Globus pallidus (tissue), 1 donor: ENCODE measurements at places on chromosomes 3 and 15.

- DNase-seq: no peak
Measured at GRCh38 chr3:184227481-184227935, 1.9 kb upstream of the VWA5B2 start.

GRCh38 chr3:119781330-119782198 lies at the start of gene NR1I2:
TSS of gene NR1I2 (plus strand) at chr3:119782101.
- DNase-seq: no peak

- no peak for DNase-seq
Measured at GRCh38 chr3:13011573-13012220, 61.5 kb downstream of the IQSEC1 start.

- DNase-seq: no peak
Measured at GRCh38 chr15:100131321-100132224, 210.2 kb downstream of the ADAMTS17 start.

- DNase-seq: no peak
Measured at GRCh38 chr3:14082108-14082657, 42.5 kb downstream of the CHCHD4 start.

- DNase-seq: no peak
Measured at GRCh38 chr15:99486371-99487336, 79.1 kb upstream of the MEF2A start.

- no peak for DNase-seq
Measured at GRCh38 chr15:61070111-61070901, 158.8 kb downstream of the RORA start.

DNA sequence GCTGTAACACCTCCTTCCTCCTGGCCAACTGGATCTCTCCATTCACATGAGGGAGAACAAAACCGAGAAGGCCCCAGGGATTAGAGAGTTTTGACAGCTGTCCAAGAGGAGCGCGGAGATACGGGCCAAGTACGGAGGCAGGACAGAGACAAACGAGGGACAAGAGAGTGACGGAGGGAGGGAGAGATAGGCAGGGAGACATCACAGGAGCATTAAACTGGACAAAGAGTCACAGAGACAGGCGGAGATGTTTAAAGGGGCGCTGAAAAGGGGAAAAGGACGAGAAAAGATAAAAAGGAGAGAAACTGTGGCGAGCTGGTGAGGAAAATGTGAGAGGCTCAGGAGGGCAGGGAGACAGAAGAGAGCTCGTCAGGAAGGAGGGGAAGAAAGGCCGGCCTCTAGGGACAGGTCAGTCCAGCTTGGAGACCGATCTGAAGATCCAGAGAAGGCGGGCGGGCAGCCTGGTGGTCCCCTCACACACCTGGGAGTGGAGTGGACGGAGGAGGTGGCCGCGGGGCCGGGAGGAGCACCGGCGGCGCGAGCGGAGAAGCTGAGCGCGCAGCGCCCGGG lies 40.5 kb upstream of the ROPN1 start:
- DNase-seq: peak; percentile 57

- DNase-seq: peak; percentile 54
Measured at GRCh38 chr15:68644083-68644904, 65.5 kb downstream of the CORO2B start.

DNA sequence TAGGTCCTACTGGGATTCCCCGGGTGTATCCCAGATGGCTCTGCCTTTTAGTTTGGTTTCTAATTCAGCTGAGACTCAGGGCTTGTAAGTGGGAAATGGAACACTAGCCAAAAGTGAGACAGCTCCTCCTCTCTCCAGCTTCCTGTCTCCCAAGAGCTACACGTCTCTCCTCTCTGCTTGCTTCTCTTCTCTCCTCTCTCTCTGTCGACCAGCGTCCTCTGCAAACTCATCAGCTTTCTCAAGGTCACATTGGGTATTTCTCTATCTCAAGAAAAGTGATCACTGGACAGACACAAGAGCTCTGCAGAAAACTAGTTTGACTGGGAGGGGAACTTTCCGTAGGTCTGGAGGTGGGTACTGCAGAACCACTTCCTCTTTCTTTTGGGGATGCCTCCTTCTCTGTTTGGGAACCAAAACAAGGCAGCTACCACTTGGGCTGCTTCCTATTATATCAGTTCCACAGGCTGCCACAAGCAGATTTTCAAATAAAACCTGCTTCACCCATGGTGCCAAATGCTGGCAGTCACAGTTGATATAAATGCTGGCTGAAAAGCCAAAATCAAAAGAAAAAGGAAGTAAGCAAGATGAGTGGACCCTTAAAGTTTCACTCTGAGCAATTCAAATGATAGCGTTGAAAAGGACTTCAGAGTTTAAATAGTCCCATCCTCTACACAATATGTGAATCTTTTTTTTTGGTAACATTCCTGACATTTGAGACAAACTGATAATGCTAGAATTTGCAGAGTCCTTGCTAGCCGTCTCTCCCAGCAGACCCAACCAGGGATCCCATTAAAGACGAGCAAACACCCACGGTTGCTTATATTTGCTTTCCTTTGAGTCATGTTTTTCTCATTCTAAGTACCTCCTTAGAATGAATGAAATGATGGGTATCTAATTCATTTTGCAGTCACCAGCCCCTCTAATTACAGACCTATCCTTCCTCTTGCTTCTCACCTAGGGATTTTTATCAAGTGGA lies 7.2 kb upstream of the DYNC1LI1 start:
- peak; percentile 57 for DNase-seq

- DNase-seq: no peak
Measured at GRCh38 chr3:71563827-71564226, 19.7 kb downstream of the FOXP1 start.

DNA sequence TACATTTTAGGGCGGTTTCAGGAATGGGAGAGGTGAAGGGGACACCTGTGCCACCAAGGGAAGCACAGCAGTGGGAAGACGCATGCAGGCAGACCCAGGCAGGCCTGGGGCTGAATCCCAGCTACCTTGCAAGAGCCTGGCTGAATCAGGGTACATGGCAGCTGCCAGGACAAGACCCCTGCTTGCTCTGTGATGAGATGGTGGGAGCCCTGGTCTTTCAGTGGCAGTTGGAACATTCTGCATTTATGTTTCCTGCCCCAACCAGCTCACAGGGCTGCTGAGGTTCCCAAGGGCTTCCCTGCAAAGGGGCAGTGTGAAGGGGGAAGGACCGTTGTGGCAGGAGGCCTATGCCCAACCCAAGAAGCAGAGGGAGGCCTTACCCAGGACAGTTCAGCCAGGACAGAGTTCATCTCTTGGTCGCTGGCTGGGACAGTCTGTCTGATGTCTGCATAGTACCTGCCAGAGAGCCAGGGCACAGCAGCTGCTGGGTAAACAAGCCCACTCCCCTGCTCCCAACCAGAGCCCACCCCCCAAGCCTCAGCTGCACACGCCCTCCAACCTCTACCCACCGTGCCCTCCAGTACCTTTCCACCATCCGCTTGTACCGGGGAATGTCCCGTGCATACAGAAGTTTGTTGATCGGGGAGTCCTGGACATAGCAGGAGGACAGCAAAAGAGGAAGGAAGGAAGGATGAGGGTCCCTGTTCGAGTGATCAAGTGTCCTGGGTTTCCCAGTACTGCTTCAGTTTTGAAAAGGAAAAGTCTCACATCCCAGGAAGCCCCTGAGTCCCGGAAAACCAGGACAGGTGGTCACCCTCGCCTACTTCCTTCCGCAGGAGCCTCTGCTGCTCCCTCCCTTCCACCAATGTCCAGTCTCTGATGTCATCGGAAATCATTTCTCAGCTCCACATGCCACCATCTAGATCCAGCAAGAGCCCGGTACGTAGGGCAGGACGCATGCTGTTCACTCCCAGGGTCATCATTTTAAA lies 23.1 kb downstream of the PLXNB1 start:
- no peak for DNase-seq

DNA sequence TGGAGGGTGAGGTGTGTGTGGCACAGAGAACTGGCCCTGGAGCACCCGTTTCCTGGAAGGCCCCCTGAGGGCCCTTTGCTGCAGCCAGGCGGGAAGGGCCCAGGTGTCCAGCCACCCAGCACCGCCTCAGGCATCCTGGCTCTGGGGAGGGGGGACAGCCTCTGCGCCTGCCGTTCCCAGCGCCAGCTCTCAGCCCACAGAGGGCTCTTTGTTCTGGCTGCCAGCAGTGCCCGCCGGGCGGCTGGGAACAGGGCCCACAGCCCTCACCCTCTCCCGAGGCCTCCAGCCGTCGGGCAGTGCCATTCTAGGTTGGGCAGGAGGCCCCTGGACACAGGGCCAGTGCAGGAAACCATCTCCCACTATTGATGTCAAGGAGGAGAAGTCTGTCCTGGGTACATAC lies 8.3 kb downstream of the SLC38A3 start:
- DNase-seq: peak; percentile 96

GRCh38 chr3:60803216-60804173 lies 447.8 kb downstream of the FHIT start:
- peak; percentile 59 for DNase-seq

- DNase-seq: no peak
Measured at GRCh38 chr3:20421-20820, 176.1 kb upstream of the CHL1 start.

GRCh38 chr3:158085358-158085757 lies 20.9 kb downstream of the SHOX2 start:
- no peak for DNase-seq

GRCh38 chr3:55969634-55970033 lies 482.5 kb upstream of the WNT5A start:
- DNase-seq: no peak

DNA sequence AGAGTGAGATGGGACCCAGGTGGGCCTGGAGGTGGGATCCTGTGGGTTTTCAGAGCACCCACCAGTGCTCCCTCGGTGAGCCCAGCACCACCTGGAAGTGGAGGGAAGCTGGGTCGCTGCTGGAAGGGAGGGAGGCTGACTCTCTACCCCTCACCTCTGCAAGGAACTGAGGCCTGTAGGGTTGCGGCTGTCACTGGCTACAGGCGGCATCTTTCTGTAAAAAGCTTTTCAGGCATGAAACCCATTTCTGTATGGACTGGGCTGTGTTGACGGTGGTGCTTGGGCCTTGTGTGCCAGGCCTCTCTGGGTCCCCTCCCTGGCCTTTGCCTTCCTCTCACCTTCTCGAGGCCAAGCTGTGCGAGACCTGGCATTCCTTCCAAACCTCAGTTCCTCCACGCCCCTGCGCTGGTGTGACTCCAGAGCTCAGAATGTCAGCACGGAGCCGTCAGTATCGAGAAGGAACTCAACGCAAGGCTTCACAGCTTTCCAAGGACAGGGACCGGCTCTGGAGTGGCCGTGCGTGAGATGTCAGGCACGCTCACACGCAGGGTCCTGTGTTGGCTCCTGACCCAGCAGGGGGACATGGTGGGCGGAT lies 16.6 kb downstream of the ABTB1 start:
- no peak for DNase-seq
